ENCODE measurements at places on chromosomes 5 and 9. TPM values are rescaled to one million over a fixed set of nuclear protein-coding genes. Genes with fewer than 3 reads are reported as not detected.

Gene TRIM36
- 0.39 TPM for total RNA-seq

DNA sequence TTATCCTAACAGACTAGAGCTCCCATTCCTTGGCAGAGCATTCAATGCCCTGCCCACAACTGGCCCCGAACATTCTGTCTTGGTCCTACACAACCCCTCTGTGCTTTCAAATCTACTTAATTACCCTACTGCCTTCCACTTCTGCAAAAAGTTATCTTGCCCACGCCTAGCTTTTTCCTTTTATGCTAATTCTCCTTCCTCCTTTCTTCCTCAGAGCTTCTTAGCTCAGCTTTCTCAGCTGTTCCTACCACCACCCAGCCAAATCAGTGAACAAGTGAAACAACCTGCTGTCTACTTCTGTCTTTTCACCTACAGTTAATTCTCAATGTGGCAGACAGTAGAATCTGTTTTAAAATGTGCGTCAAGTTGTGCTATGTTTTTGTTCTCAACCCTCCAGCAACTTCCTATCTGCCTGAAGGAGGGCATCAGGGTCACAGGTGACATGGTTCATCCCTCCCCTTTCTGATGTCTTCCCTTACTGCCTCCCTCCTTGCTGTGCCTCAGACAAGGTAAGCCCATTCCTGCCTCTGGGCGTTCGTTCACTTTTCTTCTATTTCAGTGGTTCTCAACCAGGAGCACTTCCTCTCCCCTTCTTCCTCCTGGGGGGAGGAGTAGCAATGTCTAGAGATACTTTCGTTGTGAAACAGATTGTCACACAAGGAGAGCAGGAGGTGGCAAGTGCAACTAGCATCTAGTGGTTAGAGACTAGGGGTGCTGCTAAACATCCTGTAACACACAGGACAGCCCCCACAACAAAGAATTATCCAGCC, 1.3 kb upstream of the REEP5 start:
- peak overlapping the region; percentile 76 for H3K4me3 ChIP-seq
- peak overlapping the region; percentile 85 for H3K27ac ChIP-seq
- H3K36me3 ChIP-seq: peaks cover 4% of the 10 kb centered on the region

Gene PRLR
- total RNA-seq: 0.39 TPM

Gene WDR38
- total RNA-seq: not detected

DNA sequence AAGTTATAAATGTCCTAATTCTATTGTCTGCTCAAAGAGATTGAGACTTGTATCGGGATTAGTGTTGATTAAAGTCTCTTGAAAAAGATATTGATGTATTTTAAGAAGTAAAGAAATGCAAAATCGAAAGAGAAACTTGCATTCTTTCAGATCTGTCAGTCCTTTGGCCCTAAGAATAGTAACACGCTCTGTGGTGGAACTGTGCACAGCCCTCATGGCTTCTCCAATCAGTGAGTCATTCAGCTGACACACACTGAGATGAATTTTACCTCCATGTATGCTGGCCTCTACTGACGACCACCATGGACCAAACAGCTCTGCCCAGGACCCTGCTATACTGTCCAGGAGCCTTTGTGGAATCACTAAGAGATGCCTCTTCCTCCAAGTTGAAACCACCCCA, 232.4 kb downstream of the ESM1 start:
- H3K4me3 ChIP-seq: peak overlapping the region; percentile 5
- peak overlapping the region; percentile 67 for H3K27ac ChIP-seq
- no peaks in the 10 kb centered on the region for H3K27me3 ChIP-seq

All from B cell (primary cell).